ENCODE measurements at places on chromosomes 16 and 17. TPM values are rescaled to one million over a fixed set of nuclear protein-coding genes. Genes with fewer than 3 reads are reported as not detected.

Gene FOXL1
- total RNA-seq, result not detected

GRCh38 chr17:68246271-68247028 lies 1.4 kb upstream of the AMZ2 start:
- no peak for DNase-seq

DNA sequence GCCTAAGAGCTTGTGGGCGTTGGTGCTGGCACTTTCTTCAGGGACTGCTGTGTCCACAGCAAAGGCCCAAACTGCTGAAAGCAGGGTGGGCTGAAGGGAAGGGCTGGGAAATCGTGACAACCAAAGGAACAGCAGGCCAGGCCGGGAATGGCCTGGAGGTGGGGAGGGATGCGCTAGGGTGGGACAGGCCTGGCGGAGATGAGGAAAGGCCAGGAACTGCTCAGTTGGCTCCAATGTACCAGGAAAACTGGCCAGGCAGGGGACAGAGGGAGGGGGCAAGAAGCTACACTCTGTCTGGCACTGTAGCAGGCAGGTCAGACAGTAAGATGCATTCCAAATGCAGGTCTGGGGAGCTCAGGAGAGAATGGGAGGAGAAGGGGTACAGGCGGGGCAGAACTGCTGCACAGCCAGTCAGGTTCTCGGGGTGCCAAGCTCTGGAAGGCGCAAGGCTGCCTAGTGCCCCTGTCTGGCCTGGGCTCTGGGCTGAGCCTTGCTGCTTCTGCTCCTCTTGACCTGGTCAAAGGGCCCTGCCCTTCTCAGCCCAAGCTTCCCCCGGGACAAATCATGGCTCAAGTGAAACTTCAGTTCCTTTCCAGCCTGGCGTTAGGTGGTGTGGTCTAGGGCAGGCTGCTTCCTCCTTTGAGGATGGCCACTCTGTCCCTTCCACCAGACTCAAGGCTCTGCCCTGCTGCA lies 7.3 kb downstream of the PNMT start:
- DNase-seq, result no peak

DNA sequence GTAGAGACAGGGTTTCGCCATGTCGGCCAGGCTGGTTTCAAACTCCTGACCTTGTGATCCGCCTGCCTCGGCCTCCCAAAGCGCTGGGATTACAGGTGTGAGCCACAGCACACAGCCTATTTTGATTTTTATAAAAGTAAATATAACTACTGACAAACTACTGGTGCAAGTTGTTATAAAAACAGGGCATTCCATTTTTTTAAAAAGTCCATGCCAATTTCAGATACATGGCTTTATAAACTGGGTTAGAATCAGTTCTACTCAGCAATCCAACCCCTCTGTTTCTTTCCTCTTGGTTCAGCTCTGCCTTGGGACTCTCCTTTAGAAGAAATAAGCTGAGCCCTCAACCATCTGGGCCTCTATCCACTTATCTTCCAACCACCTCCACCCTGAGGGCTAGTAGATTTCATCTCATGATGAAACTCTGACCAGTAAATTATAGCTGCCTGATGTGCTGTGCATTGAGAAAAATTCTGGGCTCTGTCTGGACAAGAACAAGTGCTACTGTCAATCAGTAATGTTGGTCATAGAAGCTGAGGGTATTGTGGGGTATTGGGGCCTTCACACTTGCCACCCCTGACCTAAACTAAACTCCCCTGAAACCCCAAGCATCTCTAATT lies 10.2 kb downstream of the RANBP10 start:
- DNase-seq, result no peak

Gene PHOSPHO1
- not detected for total RNA-seq
